ENCODE measurements at places on chromosomes 2 and 18. TPM values are rescaled to one million over a fixed set of nuclear protein-coding genes. Genes with fewer than 3 reads are reported as not detected.

Gene GCG
- polyA plus RNA-seq, result not detected

Gene ZC3H8
- 18.6 TPM for polyA plus RNA-seq

Gene ANO7
- 1.7 TPM for polyA plus RNA-seq

Gene UPP2
- 0.30 TPM for polyA plus RNA-seq

Gene IGFBP5
- polyA plus RNA-seq, result 207 TPM

Gene TSPYL6
- 0.08 TPM for polyA plus RNA-seq

Gene MOGAT1
- not detected for polyA plus RNA-seq
